Epithelial cell of proximal tubule (primary cell): ENCODE measurements at places on chromosomes 4 and X. TPM values are rescaled to one million over a fixed set of nuclear protein-coding genes. Genes with fewer than 3 reads are reported as not detected.

Gene PAK3
- total RNA-seq: 4.3 and 4.5 TPM in 2 replicates

Gene PITX2
- 1.0 and 1.2 TPM in 2 replicates for total RNA-seq

Gene PORCN
- total RNA-seq: 6.6 and 18.7 TPM in 2 replicates

Gene MGARP
- total RNA-seq: 0.14 and 1.5 TPM in 2 replicates

Gene SYTL5
- total RNA-seq: 0.14 and 0.17 TPM in 2 replicates

Gene AREG
- total RNA-seq: 149 and 211 TPM in 2 replicates

Gene TCEAL2
- total RNA-seq: 0.65 and 3.6 TPM in 2 replicates

Gene TMEM271
- total RNA-seq: not detected in 2 replicates

Gene SLC9B2
- total RNA-seq: 7.0 and 9.0 TPM in 2 replicates

Gene GPR34
- total RNA-seq: not detected in 2 replicates

Gene TEX11
- total RNA-seq: not detected in 2 replicates

Gene PRDM8
- total RNA-seq: 0.51 and 3.7 TPM in 2 replicates

Gene UNC5C
- total RNA-seq: 0.72 and 2.2 TPM in 2 replicates

Gene UGT8
- total RNA-seq: 11.6 and 17.6 TPM in 2 replicates

Gene CCDC160
- 0.29 TPM in 1 of 2 replicates, not detected in the other for total RNA-seq

Gene MID1IP1
- 70.2 and 75.6 TPM in 2 replicates for total RNA-seq
